Iris pigment epithelial cell (primary cell): ENCODE measurements at places on chromosomes 3 and 15.

DNA sequence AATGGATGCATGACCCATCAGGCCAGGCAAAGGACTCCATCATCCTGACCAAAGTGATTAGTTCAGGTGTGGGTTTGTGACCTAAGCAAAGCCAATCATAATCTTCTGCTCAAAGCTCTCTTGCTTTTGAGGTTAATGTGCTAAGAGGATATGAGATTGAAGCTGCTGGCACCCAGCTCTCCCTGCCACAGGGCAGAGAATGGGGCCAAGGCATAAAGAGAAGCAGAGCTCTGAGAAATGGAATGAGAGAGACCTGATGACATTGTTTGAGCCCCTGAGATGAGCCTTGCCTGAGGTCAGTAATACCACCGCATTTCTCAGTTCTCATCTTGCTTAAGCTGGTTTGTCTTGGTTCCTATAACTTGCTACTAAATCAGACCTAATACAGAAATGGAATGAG lies 6.4 kb upstream of the PARP6 start:
- no peak for DNase-seq

DNA sequence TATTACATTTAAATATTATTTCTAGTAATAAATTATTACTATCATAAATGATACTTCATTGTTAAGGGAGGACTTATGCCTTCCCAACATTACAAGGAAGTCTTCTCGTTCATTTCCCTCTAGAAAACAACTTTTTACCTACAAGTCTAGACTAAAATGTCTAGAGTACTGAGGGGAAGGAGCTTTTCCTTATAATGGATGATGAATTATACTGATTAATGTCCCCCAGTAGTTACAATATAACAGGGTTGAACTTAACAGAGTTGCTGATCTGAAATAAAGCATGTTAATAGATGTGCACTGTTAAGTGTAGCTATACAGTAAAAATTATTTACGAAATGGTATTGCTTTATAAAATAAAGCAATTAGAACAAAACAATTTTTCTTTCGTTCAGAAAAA lies 2.7 kb upstream of the MNS1 start:
- no peak for DNase-seq

DNA sequence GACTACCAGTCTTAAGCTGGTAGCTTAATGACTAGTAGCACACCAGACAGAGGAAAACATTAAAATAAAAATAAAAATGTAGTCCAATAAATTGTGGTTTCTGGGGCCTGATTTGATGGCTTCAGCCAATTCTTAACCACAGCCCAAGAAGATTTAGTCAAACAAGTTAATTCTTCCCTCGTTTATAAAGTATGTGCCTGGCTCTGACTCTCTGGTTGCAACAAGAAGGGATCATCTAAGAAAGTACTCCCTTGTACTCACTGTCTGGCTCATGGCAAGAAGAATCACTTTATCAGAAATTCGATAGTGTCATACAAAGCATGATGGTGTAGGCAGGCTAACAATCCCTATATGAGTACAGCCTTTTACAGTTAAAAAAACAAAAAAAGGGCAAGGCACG lies 141.9 kb downstream of the P3H2 start:
- DNase-seq = no peak

GRCh38 chr15:35669432-35670045 lies 123.6 kb upstream of the DPH6 start:
- DNase-seq = no peak

DNA sequence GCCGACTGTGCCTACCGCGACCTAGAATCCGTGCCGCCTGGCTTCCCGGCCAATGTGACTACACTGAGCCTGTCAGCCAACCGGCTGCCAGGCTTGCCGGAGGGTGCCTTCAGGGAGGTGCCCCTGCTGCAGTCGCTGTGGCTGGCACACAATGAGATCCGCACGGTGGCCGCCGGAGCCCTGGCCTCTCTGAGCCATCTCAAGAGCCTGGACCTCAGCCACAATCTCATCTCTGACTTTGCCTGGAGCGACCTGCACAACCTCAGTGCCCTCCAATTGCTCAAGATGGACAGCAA lies 1.4 kb downstream of the ISLR start:
- no peak for DNase-seq

GRCh38 chr15:49895347-49896223 lies 223.4 kb downstream of the ATP8B4 start:
- DNase-seq = peak; percentile 53

DNA sequence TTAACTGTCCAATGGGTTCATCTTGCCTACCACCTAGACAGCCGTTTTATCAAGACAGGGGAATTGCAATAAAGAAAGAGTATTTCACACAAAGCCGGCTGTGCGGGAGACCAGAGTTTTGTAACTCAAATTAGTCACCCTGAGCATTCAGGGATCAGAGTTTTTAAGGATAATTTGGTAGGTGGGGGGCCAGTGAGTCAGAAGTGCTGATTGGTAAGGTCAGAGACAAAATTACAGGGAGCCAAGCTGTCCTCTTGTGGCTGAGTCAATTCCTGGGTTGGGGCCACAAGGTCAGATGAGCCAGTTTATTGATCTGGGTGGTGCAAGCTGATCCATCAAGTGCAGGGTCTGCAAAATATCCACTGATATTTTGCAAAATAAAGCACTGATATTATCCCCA lies 29.9 kb upstream of the GPD1L start:
- DNase-seq = peak; percentile 72

DNA sequence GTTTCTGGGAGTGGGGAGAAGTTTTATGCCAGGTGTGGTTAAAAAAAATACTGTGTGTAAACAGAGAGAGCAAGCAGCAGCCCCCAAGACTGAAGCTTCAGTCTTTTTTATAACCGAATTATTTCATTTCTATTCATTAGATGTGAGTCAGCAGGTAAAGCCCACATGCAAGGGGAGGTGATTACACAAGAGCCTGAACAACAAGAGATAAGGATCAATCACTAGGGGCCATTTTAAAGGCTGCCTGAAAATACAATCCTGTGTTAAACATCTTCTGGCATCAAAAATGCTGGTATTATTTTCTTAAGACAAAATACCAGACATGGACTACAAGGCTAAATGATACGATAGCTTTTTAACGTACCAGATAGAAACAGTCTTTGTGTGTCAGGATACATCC lies 217.3 kb downstream of the SUCLG2 start:
- peak; percentile 77 for DNase-seq

DNA sequence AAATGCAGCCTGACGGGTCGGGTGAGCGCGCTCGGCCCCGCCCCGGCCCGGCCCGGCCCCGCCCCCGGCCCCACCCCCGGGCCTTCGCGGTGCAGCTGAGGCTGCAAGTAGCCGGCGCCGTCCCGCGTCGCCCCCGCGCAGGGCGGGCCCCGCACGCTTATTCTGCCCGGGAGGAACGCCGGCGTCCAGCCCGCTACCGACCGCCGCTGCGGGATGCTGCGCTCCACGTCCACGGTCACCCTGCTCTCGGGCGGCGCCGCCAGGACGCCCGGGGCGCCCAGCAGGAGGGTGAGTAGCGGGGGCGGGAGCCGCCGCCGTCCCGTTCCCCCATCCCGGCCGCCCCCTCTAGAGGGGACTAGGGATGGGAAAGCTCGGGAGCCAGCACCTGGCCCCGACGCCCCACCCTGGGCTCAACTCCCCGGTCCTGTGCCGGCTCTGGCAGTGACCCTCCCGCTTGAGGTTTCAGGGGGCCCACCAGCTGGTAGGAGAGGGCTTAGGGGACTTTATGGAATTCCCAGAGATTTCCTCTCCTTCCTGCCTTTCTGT lies at the start of gene MYZAP:
TSS of gene MYZAP (plus strand) at position 83 of the 546 bp plus-strand sequence. CDS start at position 214, 131 bp downstream.
- peak; percentile 26 for DNase-seq

DNA sequence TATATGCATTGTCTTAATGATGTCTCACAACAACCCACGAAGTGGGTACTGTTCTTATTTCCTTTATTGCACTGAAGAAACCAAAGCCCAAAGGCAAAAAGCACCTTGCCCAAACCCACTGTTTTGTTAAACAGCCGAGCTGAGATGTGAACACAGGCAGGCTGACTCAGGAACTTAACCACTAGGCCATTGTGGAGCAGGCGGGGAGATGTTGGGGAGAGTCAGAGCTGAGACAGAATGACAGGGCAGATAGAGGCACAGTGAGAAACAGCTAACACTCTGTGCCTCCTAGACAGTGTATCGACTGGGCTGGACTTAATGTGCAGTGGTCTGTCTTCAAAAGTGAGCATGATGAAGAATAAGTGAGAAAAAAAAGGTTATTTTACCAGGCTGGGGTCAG lies 56.5 kb downstream of the RPLP1 start:
- peak; percentile 11 for DNase-seq

- no peak for DNase-seq
These were observed 12.4 kb upstream of the CHRM5 start for GRCh38 chr15:33955945-33956344.

DNA sequence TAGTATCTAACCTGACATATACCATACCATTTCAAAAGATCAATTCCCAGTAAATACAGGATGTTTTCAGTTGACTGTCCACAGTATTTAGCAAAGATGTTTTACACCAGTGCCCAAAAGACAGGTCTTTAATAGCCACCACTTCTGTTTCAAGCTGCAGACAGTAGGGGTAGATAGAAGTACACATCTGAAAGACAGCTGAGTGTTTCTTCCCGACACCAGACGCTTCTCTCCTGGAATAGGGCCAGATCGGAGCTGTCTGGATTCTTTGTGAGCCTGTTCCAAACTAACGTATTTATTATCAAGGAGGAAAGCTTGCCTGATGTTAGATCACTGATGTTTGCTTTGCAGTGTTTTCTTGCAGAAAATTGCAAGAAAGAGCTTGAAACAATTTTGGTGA lies 136.1 kb upstream of the RBMS3 start:
- DNase-seq = peak; percentile 89

GRCh38 chr3:156120528-156121251 lies at the start of gene KCNAB1:
Gene KCNAB1 (plus strand): TSS chr3:156120578.
- DNase-seq = no peak

DNA sequence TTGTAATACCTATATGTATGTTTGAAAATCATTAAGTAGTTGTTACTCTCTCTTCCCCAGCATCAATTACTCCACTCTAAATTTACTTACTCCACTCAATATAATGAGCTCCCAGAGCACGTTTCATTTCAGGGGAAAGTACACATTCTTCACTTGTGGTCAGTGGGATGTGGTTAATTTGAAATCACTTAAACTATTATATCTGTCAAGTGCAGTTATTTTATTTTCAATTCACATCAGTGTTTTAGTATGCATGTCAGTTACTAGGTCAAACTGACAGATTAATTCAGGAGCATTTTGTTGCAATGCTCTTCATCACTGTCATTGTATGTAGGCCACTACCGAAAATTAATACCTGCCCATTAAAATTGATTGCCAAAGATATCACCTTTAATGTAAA lies 376.1 kb downstream of the ZIC4 start:
- DNase-seq = no peak

- no peak for DNase-seq
These were observed 60.5 kb upstream of the CTDSPL2 start for GRCh38 chr15:44366971-44367370.

GRCh38 chr15:44264148-44264547 lies 24.4 kb upstream of the GOLM2 start:
- no peak for DNase-seq

- DNase-seq = peak; percentile 97
These were observed 29.1 kb downstream of the ANKRD28 start for GRCh38 chr3:15768421-15769255.

- DNase-seq = no peak
These were observed 573.6 kb upstream of the ARRDC4 start for GRCh38 chr15:97386940-97387339.

DNA sequence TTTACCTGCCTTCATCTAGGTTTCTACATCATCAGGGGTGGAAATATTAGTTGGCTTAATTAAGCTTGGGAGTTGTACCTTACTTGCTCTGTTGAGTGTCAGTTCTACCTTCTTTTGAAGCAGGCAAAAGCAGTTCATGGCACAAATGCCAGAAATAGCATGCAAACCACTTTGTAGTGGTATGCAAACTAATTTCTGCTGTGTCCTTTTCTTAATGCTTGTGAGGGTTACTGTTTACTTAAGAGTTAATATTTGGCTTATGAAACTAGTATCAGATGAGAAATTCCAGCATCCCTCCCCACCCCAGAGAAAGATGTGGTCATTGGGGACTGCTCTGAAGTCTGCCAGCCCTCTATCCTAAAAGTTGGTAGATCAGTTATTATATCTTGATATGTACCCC lies 7.1 kb downstream of the ATP2C1 start:
- DNase-seq = peak; percentile 31

DNA sequence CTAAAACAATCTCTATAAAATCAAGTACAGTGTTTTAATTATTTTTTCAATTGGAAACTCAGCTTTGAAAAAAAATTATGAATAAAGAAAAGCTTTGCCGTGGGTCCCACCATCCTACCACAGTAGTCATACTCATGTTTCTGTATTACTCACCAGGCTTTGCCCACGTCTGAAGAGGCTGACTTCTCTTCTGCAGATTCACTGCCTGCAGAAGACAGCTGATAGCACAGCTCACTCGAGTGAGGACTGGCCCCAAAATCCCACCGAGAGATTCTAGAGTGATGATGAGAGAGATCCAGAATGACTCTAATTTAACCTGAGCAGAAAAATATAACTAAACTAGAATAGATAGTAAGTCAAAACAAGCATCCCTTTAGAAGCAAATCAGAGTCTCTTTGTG lies 11.9 kb downstream of the C2CD4B start:
- no peak for DNase-seq

GRCh38 chr15:60534546-60534945 lies 55.6 kb upstream of the ICE2 start:
- DNase-seq = no peak

DNA sequence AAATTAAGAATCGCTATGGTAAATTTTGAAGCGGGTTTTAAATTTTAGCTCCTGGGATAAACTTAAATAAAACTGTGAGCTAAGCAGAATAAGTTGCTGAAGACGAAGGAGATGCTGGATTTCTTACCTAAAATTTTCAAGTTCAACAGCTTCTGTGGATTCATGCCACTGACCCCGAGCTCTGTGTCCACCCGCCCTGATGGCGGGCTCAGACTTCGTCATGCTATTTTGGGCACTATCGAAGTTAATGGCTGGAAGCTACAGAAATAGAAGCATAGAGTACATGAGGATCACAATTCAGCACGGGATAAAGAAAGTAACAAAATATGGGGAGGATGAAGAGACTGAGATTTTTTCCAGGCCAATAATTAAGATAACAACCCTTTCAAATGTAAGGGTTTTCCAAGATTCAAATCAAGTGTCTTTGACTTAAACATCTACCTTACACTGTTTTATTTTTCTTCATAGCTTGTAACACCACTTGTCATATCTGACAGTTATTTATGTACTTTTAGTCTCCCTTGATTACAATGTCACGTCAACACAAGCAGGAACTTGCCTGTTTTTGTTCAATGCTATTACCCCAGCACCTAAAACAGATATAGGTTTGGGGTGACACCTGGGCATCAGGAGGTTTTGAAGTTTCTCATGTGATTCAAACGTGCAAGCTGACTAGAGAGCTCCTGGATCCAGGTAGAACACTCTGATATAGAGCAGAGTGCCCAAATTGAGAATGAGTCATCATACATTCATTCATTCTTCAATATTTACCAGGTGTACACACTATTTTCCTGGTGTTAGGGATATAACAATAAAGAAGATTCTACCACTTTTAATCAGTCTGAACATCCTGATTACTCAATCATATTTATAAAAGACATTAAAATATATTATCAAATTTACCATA lies 23.0 kb downstream of the NEK10 start:
- DNase-seq = no peak

GRCh38 chr15:61527836-61528580 lies 298.9 kb upstream of the RORA start:
- no peak for DNase-seq

- DNase-seq = no peak
These were observed 35.9 kb downstream of the PRKCI start for GRCh38 chr3:170258105-170258487.

GRCh38 chr15:28956491-28956890 lies 70.7 kb downstream of the APBA2 start:
- DNase-seq = no peak

- DNase-seq = no peak
These were observed 7.0 kb upstream of the CPB1 start for GRCh38 chr3:148820361-148821245.

GRCh38 chr15:32786906-32787305 lies 69.1 kb downstream of the GREM1 start:
- no peak for DNase-seq
